Activated naive CD4-positive, alpha-beta T cell treated with anti-CD3 and anti-CD28 coated beads, Interleukin-2, amount 50 U/mL, for 72 hours (primary cell): ENCODE measurements at places on chromosomes 3 and 15. TPM values are rescaled to one million over a fixed set of nuclear protein-coding genes. Genes with fewer than 3 reads are reported as not detected.

- no peak for DNase-seq
Measured at GRCh38 chr3:71893702-71894479, 108.9 kb upstream of the PROK2 start.

GRCh38 chr15:98612490-98613110 lies 35.7 kb upstream of the IGF1R start:
- no peak for DNase-seq

Gene CEMIP
- not detected for total RNA-seq

DNA sequence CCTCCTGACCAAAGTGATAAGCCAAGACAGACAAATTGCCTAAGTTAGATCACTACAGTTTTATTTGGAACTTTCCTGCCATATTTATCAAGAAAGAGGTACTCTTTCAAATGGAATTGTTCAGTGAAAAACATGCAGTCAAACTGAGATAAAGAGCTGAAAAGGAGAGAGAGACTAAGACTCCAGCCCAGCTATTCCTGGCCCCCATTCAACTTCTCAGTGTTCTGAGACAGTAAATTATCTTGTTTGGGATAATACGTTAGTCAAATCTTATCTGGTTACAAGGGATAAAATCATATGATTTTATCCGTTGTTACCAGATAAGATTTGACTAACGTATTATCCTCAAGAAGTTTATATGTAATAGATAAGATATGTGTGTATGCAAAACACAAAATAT lies 67.6 kb upstream of the CMC1 start:
- DNase-seq = no peak

- DNase-seq = no peak
Measured at GRCh38 chr3:27943106-27943505, 221.0 kb upstream of the EOMES start.

GRCh38 chr15:69668963-69669362 lies 216.3 kb downstream of the RPLP1 start:
- peak; percentile 65 for DNase-seq

DNA sequence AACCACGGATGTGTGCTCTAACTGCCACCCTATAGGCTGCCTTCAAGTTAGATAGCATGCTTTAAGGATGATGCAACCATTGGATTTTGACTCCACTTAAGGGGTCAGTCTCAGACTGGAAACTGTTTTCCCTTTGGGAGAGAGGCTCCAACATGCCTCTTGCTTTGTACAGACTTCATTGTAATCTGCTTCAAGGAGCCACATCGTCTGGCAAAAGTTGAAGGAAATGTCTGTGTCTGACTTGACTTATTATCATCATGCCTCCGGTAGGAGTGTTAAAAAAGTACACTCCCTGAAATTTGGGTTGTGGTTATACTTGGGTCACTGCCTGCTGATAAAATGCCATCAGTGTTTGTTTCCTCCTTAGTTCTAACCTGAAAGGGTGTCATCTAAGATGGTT lies 245.4 kb upstream of the CDIN1 start:
- no peak for DNase-seq

GRCh38 chr3:71972031-71972430 lies 187.1 kb upstream of the PROK2 start:
- no peak for DNase-seq

DNA sequence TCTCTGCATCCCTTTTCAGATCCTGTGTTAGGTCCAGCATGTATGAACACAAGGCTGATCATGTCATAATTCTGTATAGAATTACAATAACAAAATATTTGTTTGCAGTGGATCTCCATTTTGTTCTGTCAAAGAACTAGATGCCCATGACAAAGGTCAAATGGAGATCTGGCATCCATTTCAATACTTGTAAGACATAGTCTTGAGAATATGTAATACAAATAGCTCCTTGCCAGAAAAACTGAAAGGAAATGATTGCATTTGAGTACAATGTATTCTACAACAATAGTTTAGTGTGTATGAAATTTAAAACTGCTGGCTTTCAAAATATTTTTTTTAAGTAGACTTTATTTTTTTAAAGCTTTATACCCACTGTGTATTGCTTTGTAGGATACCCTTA lies 101.1 kb downstream of the CMSS1 start:
- DNase-seq = no peak

Gene RARRES1
- not detected for total RNA-seq

- no peak for DNase-seq
Measured at GRCh38 chr15:51129535-51130188, 35.0 kb upstream of the TNFAIP8L3 start.

DNA sequence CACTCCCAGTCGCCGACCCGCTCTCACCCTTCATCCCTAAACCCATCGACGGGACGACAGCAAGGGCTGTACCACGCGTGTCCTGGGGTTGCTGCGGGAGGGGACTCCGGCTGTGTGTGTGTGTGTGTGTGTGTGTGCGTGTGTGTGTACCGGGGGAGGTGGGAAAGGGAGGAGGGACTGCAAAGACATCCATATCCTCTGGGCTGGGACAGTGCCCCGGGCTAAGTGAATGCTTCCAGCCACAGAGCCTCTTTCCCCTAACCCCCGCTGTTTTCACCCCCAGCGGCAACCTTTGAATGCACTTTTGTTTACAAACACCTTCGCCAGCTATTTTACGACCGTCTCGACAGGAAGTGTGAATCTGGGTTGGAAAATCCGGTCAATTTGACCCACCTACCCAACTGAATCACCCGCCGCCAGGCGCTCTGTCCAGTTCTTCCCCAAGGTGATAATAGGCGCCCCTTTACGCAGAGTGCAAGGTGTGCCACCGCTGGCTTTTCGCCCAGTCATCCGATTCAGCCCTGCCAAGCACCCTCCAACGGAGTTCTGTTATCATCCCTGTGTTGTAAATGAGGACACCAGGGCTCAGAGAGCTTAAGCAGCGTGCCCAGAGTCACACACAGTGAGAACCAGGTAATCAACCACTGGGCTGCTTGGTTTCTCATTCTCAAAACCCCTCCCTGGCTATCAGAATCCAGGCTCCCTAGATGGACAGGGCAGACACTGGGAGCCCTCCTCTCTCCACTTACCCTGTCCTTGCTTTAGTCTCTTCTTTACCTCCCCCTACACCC lies 739 bp upstream of the AMOTL2 start:
- DNase-seq = no peak

DNA sequence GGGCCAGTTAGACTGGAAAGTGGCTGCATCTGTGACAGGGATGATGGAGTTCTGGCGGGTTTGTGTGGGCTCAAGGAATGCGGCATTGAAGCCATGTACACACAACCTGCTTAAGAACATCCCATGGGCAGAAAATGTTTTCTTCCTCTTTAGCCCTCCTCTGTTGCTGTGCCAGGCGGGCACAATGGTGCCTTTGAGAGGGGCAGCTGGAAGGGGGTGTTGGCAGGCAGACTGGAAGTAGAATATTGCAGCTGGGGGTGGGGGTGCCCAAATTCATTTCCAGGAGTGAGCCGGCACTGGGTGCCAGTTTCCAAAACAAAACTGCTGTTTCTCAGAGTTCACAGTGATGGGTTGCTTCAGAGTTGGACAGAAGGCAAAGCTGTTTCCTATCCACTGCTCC lies 91.8 kb upstream of the ETV5 start:
- no peak for DNase-seq

- no peak for DNase-seq
Measured at GRCh38 chr3:23421811-23422516, 218.8 kb downstream of the UBE2E2 start.

GRCh38 chr3:79767194-79767904 lies 449 bp downstream of the ROBO1 start:
- no peak for DNase-seq

DNA sequence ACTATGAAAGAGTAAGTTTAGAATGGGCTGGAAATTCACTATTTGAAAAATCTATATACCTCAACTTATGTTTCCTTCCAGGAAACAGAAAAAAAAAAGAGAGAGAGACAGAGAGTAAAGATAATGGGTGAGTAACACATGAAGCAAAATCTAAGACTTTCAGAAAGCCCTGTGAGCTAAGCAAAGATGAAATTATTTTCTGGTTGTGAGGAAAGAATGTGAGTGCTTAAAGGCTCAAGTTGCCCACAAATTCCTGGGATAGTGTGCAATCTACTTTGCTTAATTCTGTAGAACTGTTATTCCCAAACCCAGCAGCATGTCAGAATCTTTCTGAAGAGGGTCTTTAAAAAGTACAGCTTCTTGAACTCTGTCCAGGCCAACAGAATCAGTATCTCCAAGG lies 337.7 kb upstream of the AGTR1 start:
- DNase-seq = no peak
